ENCODE measurements at places on chromosomes 1 and 21.
A peak's percentile ranks its signal among the peaks of the same experiment; 100 is the strongest.

- no peak for DNase-seq
Measured at GRCh38 chr21:16088056-16088455, 358.3 kb downstream of the USP25 start.

DNA sequence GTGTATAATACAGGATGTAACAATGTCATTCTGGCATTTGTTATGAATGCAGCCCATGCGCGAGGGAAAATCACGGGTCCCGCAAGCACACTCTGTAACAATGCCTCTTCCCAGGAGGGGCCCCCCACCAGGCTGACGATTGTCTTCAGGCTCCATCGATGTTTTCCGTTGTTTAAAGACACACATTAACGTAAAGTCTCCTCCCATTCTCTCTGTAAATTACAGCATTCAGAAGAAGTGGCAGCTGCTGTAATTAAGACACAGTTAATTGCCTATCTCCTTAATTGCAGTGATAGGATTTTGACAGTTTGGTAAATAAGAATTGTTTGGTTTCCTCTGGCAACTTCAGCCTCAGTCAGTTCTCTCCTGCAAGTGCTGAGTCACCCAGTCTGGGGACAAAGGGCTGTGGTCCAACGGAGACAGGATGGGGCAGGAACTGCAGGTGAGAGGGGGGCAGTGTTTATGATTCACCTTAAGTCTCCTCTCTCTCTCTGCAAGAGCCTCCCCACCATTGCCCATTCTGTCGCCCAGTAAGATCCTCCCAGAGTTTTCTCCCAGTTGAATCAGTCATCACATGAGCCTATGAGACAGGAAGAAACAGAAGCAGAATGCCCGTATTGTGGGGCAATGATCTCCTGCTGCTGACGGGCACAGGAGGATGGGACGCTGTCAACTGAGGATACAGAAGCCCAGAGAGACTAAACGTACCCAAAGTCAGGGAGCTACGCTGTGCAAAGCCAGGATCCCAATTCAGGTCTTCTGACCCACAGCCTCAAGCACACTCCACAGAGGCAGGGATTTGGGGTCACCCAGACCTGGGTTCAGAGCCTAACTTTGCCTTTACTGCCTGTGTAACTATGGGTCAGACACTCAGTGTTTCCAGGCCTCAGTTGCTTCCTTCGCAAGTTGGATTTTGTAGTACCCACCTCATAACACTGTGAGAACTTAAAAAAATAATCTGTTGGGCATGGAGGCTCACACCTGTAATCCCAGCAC lies 110.0 kb downstream of the ADSS2 start:
- DNase-seq, result no peak

DNA sequence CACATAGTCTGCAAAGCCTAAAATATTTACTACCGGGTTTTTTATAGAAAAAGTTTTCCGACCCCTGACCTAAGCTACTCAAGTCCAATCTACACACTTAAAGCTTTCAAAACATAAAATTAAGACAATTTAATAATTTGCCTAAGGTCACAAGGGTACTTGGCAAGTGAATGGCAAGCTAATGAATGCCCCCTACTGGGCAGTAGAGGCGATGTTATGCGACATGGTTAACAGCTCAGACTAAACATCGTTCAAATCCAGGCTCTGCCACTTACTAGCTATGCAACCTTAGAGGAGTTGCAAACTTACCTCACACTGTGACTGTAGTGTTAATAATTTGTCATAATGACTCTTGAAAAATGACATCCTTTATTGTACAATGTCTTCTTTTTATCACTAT lies 317.2 kb upstream of the NFIA start:
- DNase-seq, result no peak

- no peak for DNase-seq
Measured at GRCh38 chr1:226403201-226404034, 4.5 kb downstream of the PARP1 start.

- no peak for DNase-seq
Measured at GRCh38 chr1:38487396-38487795, 372.2 kb downstream of the RRAGC start.

- no peak for DNase-seq
Measured at GRCh38 chr1:220572416-220572815, 44.5 kb downstream of the MARK1 start.

- peak; percentile 31 for DNase-seq
Measured at GRCh38 chr1:185681034-185681633, 53.1 kb upstream of the HMCN1 start.

GRCh38 chr1:70353601-70354331 lies 756 bp downstream of the ANKRD13C start:
- DNase-seq, result peak; percentile 10

DNA sequence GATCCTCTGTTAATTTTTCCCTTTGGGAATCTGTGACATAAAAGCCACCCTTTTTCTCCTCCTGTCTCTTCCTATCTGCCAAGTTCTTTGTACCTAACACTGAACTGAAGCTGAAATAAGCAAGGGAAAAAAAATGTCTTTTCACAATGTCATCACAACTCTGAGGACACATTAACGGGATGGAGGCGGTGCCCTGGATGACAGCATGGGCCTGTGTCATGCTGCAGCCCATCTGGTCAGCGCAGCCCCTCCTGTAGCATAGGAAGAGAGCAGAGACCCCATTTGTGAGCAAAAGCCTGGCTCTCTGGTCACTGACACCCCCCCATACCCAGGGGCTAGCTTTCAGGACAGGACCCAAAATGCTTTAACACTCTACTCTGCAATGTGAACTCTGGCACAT lies 22.5 kb downstream of the SYT2 start:
- no peak for DNase-seq

DNA sequence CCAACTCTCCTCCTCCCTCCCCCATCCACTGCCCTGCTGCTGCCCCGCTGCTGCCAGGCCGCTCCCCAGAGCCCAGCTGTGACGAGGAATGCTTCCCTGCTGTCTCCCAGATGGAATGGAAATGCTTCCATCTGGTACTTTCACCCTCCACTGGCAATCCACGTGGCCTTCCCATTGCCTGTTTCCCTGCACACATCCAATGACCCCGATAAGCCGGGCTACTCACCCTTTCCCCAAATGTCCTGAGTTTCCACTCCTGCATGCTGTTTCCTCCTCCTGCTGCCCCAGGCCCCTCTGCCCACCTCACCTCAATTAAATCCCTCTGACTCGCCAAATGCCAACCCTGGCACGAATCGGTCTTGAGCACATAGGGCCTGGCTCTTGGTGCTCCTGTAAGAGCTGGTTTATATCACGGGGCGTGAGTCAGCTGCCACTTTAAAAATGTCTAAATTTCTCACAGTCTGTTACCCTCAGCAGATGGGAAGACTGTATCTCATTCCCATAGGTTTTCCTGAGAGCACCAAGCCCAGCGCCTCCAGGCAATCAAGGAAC lies 36.4 kb downstream of the MRAP start:
- DNase-seq, result no peak

DNA sequence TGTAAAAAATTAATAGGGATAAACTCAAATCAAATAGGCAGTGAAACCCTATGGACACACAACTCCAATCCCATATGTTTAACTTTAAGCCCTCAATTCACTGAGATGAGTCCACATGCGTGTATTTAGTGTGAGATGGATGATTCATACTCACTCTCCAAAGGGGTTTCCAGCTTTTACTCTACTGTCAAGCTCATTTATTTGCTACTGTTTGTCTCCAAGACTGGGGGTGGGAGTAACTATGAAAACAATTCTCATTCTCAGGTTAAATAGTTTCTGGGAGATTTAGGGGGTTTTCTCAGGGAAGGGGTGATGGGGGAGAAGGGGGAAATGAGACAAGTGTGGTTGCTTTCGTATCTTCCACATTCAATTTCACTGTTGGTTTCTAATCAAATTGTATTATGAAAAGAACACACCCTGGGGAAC lies 2.7 kb downstream of the RAB29 start:
- DNase-seq, result no peak

DNA sequence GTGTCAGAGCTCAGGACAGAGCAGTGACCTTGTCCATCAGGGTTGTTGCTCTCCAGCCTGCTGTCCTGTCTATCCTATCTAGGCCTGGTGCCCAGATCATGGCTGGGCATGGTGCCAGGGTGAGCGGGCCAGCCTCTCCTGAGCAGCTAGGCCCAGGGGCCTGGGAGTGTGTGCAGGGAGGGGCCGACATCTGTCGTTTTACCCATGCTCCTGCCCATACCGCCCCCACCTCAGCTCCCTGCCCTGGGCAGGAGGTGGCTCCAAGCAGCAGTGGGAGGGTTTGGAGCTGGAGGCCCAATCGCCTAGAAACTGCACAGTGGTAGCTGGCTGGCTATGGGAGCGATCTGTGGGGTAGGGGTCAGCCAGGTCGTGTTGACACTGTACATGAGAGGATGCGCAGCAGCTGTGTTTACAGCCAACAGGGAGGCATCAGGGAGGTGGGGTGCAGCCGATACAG lies 6.5 kb downstream of the INSRR start:
- DNase-seq, result peak; percentile 80

DNA sequence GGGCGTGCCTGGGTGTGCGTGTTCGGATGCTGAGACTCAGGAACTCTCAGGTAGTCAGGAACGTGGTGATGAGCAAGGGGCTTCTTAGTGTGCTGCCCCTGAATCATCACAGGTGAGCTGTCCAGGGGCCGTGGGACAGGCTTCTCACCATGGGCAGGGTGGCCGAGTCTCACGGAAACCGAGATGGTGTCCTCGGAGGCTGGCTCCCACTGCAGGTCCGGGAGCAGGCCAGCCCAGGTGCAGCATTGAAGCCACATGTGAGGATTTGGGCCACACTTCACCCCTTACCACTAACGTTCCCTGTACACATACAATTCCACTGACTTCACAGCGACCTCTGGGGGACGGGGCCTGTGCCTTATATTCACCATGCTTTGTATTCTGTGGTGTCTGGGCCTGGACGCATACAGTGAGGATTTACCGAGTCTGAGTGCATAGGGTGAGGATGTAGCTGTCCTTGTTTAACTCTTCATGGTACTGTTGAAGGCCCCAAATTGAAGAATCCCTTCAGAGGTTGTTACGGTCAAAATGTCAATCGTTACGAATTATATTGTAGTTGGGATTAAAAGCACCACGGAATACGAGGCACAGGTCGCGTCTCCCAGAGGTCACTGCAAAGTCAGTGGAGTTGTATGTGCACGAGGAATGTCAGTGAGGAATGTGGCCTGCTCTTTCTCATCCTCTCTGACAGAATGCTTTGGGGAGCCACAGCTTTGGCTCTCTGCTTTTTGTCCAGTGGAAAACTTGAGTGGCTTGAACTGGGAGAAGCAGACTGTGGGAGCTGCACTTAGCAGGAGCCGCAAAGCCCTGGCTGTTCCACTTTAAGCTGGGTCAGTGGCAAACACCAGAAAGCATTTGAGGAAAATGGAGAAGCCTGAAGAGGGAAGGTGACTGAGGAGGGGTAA lies 95.3 kb downstream of the MTR start:
- DNase-seq, result no peak

DNA sequence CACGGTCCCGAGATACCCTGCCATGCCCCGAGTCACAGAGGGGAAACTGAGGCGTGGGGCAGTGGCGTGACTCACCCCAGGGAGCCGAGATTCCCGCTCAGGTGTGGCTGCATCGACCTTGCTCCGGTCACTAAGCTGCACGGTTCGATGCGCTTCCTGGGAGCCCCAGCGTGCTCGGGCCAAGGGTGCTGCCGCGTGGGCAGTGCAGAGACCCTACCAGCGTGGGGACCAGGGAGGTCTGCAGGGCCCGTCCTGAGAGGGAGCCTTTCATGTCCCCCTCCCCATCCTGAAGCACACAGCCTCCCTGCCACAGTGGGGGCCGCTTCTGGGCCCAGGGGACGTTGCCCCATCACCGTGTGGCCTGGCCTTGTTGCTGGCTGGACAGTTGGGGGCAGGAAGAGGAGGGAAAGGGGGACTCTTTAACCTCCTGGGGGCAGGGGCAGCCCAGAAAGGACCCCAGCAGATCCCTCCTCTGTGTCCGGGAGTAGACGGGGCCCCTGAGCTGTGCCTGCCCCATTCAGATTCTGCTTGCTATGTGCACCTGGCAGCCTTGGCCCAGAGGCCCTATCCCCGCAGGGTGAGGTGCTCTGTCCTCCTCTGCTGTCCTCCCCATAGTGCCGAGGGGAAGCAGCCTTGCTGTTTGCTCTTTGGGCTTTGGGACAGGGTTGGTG lies 52.3 kb downstream of the COL18A1 start:
- DNase-seq, result no peak

DNA sequence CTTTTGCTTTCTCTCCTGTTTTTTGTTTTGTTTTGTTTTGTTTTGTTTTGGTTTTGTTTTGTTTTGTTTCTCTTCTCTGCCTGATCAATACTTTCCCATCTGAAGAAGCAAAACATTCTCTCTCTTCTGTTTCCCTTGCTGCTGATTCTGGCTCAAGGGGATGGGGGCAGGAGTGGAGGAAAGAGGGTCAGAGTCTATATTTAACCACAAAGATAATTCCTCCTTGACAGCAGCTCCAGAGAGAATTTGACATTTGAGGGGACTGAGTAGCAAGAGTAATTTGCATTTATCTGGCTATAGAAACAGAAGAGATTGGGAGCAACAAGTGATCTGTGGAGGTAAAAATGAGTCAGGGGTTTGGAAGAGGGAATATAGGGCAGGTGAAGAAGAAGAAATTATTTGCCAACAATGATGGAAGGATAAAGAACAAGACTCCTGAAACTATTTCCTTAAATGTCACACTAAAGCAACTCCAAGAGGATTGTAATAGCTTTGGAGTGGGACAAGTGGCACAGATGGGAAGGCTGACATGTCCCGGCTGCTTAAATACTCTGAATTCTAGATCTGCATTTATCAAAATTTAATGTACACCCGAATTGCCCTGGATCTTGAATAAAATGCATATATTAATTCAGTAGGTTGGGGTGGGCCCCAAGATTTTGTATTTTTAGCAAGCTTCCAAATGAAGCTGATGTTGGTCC lies 349.3 kb upstream of the PLXNA2 start:
- DNase-seq, result no peak

GRCh38 chr1:203765029-203765837 lies at the start of gene LAX1:
LAX1 (plus strand) TSS chr1:203765183; CDS start chr1:203765566, 383 bp downstream.
- no peak for DNase-seq

- peak; percentile 6 for DNase-seq
Measured at GRCh38 chr1:111801071-111801850, 45.6 kb downstream of the DDX20 start.

DNA sequence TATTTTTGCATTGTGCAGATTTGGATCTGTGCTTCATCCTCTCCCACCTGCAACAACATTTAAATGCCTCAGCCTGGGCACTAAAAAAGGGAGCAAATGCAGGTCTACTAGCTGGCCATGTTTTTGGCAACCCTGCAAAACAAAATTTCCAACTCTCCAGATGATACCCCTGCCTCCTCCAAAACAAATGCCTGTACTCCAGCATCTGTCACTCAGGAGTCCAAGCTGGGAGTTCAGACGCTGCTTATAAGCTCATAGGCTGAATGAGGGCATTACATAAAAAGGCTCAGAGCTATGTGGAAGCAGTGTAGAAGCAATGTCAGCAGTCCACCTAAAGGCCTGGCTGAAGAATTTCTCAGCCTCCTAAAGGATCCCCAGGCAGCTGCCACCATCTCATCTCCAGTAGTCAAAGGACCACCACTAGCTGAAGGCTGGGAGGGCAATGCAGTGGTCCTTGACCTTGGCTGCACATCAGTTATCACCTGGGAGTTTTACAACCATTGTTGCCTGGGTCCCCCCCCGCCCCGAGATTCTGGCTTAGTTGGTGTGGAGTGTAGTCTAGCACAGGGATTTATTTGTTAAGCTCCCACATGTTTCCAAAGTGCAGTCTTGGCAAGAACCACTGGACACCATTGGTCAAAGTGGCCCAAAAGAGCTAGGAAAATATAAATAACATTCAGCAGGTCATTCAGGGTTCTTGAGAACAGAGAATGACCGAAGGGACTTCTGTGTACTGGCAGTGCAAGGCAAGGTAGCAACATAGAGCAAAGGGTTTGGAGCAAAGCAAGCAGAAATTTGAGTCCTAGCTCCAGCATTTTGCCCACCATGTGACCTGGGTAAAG lies 57.2 kb downstream of the ITPKB start:
- no peak for DNase-seq

GRCh38 chr1:101257500-101258325 lies 20.9 kb downstream of the S1PR1 start:
- no peak for DNase-seq

Data from DMS79 treated with DMSO at 0.1 percent for 48 hours (cell line).